ENCODE measurements at places on chromosomes 3 and 15.

DNA sequence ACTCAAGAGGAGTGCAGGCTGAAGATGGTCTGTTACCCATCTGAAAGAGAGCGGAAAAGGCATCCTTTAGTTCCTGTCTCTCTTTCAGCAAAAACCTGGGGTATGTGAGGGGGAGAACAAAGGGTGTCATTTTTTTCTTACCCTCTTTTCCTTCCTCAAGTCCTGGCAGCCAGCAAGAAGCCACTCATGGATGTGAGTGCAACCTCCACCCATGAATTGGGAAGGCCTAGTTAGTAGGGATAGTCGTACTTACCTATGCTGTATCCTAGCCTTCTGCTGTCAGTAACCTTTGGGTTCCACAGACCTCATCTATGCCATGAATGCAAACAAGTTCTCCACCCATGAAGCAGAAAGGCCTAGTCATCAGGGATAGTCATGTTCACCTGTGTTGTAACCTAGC is 472.8 kb downstream of the ZIC1 start:
- DNase-seq, result no peak

- no peak for DNase-seq
Observed at GRCh38 chr3:3134750-3135448, 8.2 kb downstream of the TRNT1 start.

DNA sequence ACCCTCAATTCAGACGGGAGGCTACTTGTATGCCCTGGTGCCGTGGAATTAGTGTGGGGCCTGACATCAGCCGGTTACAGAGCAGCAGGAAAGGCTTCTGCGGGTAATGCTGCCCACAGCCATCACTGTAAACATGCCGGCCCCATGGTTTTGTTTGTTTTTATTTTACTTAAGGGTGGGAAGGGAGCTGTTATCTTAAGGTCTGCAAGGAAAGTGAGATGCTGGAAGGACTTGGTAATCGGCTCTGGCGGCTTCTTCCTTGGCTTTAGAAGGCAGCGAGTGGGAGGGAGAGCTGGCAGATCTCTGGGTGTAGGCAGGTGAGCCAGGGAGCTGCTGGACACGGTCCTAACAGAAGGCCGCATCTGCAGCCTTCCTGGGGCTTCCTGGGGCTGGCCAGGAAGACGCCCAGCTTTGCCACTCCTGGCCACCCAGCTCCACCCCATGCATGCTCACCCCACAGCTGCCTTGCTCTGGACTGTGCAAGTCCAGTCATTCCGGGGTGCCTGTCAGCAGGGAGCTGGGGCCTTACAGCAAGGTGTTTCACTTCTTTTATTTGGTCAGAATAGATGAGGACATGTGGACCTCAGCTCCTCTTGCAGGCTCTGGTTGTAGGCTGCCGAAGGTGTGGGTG is 54.1 kb upstream of the FURIN start:
- DNase-seq, result no peak

GRCh38 chr15:72173401-72173800 is 24.2 kb downstream of the GRAMD2A start:
- no peak for DNase-seq

GRCh38 chr3:129575997-129576384 is 30.5 kb downstream of the PLXND1 start:
- no peak for DNase-seq

DNA sequence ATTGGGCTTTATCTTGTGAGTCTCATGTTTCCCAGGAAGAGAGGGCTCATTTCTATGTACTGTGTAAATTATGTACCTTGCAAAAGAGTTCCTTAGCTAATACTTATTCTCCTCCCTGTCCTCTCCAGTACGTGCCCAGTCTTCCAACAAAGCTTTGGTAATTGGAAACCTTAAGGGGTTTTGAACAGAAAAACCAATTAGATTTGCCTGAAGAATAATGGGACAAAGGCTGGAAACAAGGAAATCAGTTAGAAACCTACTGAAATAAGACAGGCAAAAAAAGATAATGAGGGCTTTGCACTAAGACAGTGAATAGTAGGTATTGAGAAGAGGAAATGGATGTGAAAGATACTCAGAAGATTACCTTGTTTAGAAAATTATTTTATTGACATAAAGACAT is 82.5 kb downstream of the SPRED1 start:
- DNase-seq, result no peak

- DNase-seq, result no peak
Observed at GRCh38 chr15:80985981-80986380, 3.6 kb downstream of the MESD start.

- DNase-seq, result no peak
Observed at GRCh38 chr3:101779822-101780381, 891 bp downstream of the NXPE3 start.

DNA sequence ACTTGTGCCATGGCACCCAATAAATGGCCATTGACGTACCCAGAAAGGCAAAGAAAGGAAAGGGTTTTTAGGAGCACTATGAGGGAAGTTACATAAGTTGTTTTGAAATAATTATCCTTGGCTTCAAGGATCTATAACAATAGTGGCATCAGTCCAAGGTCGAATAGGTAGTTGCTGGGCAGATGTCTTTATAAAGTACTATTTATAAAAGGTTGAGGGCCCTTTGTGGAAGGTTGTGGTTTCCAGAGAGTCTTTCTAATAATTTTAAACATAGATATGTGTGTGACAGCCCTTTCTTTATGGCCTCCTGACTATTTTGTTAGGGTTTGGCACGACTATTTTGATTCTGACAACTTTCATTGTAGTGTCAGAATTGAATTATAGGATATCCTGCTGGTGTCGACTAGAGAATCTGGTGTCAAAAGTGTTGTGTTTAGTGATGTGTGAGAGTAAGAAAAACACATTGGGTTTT is 260.5 kb downstream of the PYDC2 start:
- no peak for DNase-seq

DNA sequence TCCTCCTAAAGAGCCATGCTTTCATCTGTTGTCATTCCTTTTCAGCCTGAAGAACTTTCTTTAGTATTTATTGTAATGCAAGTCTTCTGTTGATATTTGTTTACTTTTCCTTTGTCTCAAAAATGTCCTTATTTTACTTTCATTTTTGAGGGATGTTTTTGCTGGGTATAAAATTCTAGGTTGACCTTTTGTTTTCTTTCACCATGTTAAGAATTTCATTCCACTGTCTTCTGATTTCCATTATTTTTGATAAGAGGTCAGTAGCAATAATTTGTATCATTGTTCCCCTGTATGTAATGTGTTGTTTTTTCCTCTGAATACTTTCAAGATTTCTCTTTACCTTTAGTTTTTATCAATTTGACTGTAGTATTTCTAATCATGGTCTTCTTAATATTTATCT is 91.1 kb downstream of the RSRC1 start:
- no peak for DNase-seq

DNA sequence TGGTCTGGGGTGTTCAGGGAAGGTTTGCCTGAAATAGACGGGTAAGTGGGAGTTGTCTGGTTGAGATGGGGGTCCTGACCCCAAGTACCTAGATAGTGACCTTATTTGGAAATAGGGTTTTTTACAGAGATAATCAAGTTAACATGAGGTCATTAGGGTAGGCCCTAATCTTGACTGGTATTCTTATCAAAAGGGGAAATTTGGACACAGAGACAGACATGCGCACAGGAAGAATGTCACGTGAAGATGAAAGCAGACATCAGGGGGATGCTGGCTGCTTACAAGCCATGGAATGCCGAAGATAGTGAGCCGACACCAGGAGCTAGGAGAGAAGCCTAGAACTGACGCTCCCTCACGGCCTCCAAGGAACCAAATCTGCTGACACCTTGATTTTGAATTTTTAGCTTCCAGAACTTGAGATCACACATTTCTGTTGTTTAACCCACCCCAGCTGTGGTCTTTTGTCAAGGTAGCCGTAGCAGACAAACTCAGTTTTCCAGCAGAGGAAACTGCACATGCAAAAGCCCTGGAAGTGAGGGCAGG is 17.1 kb downstream of the BHLHE40 start:
- DNase-seq, result no peak

DNA sequence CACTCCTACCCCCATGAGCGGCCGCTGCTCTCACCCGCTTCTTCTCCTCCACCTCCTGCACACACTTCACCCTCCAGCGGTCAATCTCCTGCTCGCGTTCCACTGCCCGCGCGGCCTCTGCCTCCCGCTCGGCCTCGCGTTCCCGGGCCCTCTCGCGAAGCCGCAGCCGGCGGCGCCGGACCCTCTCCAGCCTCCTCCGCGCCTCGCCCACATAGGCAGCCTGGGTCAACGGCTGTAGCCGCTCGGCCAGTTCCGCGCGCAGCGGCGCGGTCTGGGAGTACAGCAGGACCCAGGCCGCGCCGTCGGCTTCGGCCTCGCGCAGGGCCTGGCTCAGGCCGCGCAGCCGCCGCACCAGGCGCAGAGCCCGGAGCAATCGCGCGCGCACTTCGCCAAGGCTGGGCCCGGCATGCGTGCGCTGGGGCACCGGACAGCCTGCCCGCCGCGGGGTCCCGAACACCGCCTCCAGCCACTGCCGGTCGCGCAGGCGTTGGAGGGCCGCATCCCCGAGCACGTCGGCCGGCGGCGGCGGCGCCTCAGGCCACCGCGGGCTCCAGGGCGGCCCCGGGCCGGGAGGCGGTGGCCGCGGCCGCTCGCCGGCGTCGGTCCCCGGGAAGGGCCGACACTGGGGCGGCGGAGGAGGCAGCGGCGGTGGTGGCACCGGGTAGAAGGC is 595 bp downstream of the PDCD7 start:
- DNase-seq, result peak; percentile 27

GRCh38 chr15:43872416-43873020 is 45.7 kb downstream of the WDR76 start:
- peak; percentile 55 for DNase-seq

GRCh38 chr15:45143946-45144345 is 14.2 kb downstream of the DUOX1 start:
- no peak for DNase-seq

GRCh38 chr3:194596906-194597305 is 36.3 kb downstream of the TMEM44 start:
- no peak for DNase-seq

- DNase-seq, result no peak
Observed at GRCh38 chr3:36489101-36489500, 108.8 kb downstream of the STAC start.

DNA sequence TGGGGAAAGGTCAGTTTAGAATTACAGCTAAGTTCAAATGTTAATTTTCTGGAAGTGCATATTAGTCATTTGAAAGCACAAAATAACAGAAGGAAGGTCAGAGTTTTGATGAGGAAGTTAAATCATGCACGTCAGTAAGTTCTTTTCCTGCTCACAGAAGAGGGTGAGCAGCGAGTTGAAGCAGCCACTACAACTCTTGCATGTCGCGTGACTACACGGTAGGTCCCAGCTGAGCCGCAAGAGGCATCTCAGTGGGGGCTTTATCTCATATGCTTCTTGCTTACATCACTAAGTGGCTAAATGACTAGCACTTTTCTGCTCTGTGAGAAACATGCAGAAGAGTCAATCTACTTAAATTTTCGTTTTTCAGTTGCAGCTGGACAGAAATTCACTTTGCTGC is 21.3 kb upstream of the SEC62 start:
- DNase-seq, result no peak

- DNase-seq, result no peak
Observed at GRCh38 chr15:76935620-76936019, 4.1 kb downstream of the RCN2 start.

DNA sequence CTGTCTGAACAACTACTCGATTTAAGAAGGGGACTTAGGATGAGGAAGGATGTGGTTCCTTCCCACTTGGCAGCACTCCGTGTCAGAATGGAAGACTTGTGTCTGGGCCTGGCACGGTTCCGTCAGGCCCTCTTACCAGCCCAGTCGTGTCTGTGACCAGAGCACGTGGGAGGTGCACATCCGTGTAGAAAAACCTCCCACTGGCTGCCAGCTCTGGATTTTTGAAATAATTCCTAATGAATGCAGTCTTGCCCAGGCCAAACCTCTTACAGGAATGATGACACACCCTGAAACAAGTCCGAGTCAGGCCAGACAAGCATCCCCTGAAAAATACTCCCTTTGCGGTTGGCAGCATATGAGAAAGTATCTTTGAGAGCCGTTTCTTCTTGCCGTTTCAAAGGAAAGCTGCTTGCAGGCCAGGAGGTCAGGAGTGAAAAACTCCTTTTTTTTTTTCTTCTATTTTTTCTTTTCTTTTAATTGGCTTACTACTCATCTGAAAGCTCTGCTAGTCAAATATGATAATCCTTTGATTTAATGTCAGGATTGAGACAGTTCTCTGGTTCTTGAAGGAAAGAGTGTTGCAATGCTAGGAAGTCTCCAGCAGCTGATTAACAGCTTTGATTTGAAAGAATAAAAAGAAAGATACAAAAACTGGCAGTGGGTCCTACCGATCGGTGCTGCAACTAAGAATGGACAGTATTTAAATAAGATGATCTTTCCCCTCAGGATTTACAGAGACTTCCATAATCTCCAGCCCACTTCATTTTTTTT is 19.8 kb downstream of the IL1RAP start:
- no peak for DNase-seq

GRCh38 chr3:73212683-73213082 is 151.2 kb downstream of the EBLN2 start:
- no peak for DNase-seq

DNA sequence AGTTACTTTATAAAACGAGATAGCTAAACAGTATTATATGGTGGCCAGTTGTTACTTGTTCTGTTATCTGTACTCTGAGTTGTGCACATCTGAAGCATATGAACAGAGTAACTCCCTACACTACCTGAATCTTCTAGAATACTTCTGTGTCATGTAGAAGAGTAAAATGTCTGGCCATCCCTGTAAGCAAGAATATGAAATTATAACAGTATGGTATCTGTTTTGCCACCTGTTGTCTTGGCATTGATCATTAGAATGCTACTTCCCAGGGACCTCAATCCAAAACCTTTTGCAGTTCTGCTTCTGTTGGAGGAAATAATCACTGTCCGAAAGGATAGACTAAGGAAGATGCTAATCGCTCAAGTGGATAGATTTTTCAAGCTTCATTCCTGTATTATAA is 1.9 kb downstream of the TEX9 start:
- no peak for DNase-seq

GRCh38 chr3:30440880-30441279 is 165.5 kb upstream of the TGFBR2 start:
- DNase-seq, result no peak

- DNase-seq, result no peak
Observed at GRCh38 chr3:37015642-37016041, 22.3 kb downstream of the MLH1 start.

DNA sequence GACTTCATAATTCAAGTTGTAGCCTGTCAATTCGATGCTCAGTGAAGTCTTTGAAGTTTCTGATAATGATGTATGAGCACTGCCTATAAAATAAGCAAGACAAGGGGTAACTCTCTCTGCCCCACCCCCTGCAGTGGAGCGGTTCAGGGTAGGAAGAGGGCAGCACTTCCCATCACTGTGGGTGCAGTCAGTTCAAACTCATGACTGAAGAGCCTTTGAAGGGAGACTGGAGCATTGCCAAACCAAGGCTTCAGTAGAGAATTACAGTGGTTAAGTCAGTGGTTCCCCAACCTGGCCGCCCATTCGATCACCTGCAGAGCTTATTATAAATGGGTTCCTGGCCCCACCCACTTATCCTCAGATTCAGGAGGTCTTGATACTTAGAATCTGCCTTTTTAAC is 190.6 kb downstream of the SHQ1 start:
- no peak for DNase-seq

Data from NT2/D1 (cell line).